ENCODE measurements at places on chromosomes 3 and 15.

DNA sequence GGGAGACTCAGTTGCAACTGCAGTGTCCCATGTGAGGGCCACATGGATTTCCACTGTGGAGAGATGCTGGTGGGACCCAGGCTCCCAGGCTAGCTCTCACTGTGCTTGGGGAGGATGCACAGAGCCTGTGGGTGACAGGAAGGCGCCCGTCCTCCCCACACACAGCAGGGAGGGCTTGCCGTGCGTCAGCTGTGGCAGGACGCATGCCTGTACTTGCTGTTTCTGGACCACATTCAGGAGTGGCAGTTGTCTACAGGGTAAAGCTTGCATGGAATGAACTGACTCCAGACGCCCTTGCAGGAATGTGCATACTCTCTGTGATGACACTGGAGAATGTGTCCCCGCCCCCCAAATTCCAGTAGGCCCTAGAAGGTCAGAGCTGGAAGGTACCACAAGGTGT, 63.8 kb upstream of the SNRPA1 start:
- no peak for DNase-seq

GRCh38 chr3:49343163-49343562, 3.3 kb upstream of the USP4 start:
- no peak for DNase-seq

DNA sequence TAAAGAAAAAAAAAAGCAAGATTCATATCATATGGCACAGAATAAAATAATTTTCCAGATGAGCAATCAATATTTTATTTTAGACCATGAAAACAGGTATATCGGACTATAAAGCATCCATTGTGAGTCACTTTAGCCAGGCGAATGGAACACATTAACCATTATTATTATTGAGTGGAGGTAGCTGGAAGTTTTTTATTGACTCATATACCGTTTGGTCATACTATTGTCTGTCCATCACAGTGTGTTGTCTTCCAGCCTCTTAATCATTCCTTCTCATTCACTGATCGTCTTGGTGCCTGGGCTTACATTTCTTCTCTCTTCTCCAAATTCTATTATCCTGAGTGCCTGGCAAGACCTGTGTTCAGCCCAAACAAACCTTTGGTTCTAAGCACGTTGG, 634.8 kb downstream of the MECOM start:
- no peak for DNase-seq

DNA sequence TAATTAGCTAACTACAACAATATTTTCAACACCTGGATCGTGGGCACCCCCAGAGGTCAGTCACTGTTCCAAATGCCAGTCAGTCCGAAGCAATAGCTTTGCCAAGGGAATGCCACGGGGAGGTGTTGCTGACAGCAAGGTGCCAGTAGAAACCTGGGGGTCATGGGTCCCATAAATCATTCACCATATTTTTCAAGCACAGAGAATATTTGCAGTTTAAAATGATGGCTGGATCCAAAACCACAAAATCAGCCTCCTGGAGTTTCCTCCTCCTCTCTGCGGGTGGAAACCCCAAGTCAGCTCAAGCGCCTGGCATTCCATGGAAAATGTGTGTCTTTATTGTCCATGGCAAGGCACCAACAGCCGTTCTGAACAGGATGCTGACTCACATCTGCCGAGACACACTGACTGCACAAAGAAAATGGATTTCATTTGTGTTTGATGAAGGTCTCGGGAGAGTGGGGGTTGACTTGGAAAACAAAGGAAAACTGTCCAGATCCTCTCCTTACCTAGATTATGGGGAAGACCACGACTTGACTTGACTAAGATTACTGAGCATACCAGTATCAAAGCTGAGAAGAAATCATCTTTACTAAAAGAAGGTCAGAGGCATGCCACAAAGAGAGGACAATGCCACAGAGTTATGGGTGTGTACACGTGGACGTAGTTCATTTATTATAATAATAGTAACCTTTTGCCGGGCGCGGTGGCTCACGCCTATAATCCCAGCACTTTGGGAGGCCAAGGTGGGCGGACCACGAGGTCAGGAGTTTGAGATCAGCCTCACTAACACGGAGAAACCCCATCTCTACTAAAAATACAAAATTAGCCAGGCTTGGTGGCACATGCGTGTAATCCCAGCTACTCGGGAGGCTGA, 26.4 kb downstream of the ANXA2 start:
- no peak for DNase-seq

GRCh38 chr15:101342056-101342455, 47.0 kb upstream of the SNRPA1 start:
- no peak for DNase-seq

DNA sequence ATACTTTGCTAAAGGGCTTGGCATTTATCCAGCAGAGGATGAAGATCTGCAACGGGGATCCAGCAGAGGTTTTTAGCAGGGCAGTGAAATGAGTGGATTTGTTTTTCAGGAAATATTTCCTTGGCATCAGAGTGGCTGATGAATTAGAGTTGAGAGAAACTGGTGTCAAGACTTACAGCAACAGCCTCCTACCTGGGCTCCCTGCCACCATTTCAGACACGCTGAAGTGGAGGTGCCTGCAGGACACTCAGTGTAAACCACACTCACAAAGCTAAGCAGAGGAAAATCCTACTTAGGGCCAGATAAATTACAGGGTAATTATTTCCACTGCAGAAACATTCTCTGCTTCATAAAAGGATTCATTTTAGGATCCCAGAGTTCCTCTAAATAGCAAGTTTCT, 519.7 kb downstream of the FGF12 start:
- DNase-seq: no peak

GRCh38 chr15:24956111-24956838, 1.5 kb downstream of the SNRPN start:
- peak; percentile 71 for DNase-seq

DNA sequence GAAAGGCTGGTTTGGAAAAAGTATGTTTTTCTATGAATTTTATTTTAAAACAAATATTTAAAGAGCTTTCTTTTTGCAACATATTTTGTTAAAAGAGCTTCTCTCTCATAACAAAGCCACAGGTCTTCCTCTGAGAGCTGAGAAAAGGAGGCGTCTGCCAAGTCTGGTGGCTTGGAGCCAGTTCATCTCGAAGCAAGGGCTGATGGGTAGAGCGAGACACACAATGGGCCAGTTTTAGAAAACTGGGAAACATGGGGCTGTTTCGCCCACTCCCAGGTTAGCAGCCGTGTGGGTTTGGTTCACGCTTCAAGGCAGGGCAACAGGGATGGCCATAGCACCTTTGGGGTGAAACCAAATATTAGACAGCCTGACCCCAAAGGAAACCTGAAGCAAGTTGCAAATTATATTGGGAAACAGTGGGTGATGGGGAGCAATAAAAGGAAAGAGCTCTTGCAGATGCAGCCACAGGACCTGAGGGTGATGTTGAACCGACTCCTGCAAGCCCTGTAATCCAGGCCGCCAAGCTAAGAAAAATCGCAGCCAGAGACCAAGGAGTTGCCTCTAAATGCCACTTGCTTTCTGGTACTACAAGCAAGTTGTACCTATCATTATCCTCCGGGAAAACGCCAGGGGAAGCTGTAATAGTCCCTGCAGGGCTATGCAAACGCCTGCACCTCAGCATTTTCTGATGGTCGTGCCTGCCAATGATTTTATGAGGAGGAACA, 88.4 kb upstream of the GALNT15 start:
- peak; percentile 57 for DNase-seq

- no peak for DNase-seq
Measured at GRCh38 chr15:80844011-80844732, 65.0 kb downstream of the CEMIP start.

DNA sequence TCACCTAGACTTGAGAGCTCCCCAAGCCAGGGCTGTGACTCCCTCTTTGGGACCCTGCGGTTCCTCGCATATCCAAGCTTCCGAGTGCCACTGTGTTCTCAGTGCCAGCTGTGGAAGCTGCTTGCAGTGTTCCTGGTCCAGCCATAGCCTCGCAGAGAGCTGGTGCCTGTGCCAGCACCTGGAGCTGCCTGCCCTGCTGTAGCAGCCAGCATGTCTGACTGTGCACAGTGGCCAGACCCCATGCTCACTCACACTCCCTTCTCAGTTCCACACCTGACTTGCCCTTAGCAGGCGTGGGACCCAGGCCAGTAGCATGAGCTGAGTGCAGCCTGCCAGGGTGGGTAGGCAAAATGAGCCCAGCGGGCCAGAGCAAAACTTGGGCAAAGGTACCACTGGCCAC, 25.3 kb downstream of the LRRC49 start:
- no peak for DNase-seq

GRCh38 chr3:95521396-95521795, 1293.0 kb upstream of the EPHA6 start:
- DNase-seq: no peak

DNA sequence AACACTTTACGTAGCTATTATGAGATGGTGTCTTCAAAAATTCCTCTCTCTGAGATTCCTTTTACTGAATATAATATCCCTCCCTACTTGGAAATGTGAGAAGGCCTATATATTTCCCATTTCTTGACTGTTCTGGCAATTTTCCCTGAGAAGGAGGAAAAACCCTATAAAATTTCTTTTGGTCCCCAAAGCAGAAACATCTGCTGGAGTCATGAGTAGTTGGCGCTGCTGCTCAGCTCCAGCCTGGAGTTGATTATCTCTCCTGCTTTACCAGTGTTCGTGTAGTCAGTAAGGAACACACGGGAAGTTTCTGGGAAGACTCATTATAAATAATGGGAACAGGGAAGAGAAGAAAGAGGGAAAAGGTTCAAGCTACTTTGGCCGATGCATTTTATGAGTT, 680.1 kb downstream of the EPHA3 start:
- no peak for DNase-seq

GRCh38 chr3:185280572-185281365, 26.9 kb upstream of the EHHADH start:
- DNase-seq: no peak

GRCh38 chr15:70767667-70768066, 4.3 kb upstream of the UACA start:
- no peak for DNase-seq

GRCh38 chr15:85752124-85752475, 42.6 kb downstream of the KLHL25 start:
- no peak for DNase-seq

- no peak for DNase-seq
Measured at GRCh38 chr15:80577552-80578205, 117.4 kb upstream of the ABHD17C start.

- DNase-seq: no peak
Measured at GRCh38 chr15:57337868-57338411, 38.4 kb upstream of the CGNL1 start.

GRCh38 chr3:188453431-188454384, 299.8 kb downstream of the LPP start:
- no peak for DNase-seq

- peak; percentile 50 for DNase-seq
Measured at GRCh38 chr3:16516695-16517481, 3.4 kb upstream of the RFTN1 start.
